ENCODE measurements at places on chromosomes 13 and 19.

- DNase-seq = no peak
Measured at GRCh38 chr13:66837246-66837645, 392.9 kb downstream of the PCDH9 start.

- DNase-seq = no peak
Measured at GRCh38 chr13:25847635-25848626, 203.9 kb downstream of the SHISA2 start.

GRCh38 chr13:42874221-42874620, 92.8 kb downstream of the FAM216B start:
- no peak for DNase-seq

DNA sequence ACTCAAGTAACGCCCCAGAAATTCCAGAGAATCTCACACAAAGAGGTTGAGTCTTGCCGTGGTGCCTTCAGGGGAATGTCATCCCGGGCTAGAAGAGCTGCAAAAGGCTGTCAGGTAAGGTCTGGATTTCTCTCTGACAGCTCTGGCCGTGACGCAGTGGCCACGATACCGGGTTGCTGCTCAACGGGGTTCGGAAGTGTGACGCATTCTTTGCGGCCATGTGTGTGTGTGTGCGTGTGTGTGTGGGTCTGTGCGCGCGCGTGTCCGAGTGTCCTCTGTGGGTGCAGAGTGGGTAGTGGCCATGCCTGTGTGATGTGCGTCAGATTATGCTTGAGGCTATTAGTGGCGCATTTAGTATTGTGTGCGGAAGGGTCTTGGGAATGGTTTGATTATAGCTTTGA, 306 bp downstream of the ZNF540 start:
- DNase-seq = peak; percentile 69

DNA sequence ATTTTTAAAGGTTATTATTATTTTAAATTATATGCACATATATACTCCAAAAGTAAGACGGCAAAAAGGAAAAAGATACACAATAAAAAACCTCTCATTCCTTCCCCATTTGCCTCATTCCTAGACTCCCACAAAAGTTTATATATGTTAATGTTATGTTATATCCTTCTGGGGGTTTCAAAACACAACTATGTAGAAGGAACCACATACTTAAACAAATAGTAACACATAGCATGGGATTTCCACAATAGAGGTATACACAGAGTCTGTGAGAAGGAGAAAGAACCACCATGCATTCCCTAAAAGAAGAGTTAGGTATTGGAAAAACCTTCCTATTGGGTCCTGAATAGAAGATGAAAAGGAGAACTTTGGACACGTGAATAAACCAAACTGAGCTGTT, 9.1 kb downstream of the PDS5B start:
- no peak for DNase-seq

GRCh38 chr13:97339019-97339987, 94.7 kb upstream of the RAP2A start:
- no peak for DNase-seq

DNA sequence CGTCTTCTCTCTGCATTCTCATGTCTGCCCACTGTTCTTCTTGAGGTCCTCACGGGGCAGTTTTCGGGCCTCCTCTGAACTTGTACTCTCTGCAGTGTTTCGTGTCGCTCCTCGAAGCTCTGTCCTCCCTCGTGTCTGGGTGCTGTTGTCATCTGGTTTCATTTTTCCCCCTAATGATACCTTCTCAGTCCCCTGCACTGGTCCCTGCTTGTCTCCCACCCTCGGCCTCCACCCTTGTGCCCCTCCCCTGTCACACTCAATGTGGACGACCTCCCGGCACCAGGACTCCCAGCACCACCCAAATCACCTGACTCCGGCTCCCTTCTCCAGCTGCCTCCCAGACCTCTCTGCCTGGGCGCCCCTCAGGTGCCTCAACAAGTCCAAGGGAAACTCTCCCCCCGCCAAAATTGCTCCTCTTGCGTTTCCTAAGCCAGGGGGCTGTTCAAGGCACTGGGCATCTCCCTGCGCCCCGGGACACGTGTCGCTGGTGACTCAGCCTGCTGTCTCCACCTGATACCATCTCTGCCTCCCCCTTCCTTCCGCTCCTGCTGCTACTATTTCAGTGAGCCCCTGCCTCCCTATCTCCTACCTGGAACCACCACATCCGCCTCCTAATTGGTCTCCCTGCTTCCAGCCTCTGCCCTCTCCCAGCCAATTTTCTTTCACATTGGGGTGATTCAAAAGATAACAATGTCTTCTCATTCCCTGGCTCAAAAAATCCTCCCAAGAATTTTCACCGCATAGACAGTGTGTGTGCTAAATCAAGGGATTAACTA, 49.5 kb downstream of the RFX2 start:
- no peak for DNase-seq

DNA sequence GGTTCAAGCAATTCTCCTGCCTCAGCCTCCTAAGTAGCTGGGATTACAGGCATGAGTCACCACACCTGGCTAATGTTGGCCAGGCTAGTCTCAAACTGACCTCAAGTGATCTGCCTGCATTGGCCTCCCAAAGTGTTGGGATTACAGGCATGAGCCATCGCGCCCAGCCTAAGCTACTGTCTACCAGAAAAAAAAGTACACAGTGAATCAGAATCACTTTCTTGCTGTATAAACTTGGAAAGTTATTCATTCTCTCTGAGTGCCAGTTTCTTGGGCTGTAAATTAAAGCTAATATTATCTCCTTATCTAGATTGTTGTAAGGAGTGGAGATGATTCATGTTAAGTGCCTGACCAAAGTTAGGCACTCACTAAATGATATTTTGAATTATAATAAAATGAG, 242.8 kb downstream of the ENOX1 start:
- DNase-seq = no peak

GRCh38 chr19:50007947-50008346, 17.2 kb downstream of the VRK3 start:
- DNase-seq = no peak

DNA sequence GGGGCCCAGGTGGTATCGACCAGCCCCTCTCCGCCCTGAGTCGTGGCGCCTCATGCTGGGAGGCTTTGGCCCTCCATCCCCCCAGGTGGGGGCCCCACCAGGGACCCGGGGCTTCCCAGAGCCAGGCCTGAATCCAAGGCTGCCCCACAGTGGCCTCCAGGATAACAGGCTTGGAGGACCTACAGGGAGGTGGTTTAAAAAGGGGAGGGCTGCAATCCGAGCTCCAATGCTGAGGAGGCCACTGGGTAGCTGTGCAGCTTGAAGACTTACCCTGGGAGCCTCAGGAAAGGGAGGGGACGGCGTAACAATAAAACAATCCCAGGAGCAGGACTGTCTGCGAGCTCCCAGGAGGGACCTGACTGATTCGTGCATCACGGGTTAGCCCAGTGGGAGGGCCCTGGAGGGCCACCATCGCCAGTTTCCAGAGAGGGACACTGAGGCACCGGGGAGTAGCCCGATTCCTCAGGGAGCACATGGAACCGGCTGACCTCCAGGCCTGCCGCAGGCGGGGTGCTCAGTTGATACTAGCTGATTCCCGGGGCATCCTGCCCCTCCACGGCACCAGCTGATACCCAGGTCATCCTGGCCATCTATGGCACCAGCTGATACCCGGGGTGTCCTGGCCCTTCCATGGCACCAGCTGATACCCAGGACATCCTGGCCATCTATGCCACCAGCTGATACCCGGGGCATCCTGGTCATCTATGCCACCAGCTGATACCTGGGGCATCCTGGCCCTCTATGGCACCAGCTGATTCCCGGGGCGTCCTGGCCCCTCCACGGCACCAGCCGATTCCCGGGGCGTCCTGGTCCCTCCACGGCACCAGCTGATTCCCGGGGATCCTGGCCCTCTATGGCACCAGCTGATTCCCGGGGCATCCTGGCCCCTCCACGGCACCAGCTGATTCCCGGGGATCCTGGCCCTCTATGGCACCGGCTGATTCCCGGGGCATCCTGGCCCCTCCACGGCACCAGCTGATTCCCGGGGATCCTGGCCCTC, 3.7 kb upstream of the C2CD4C start:
- no peak for DNase-seq

GRCh38 chr13:113971471-113972231, 2.2 kb downstream of the C13orf46 start:
- DNase-seq = no peak

- no peak for DNase-seq
Measured at GRCh38 chr13:26469602-26470001, 87.9 kb upstream of the WASF3 start.

DNA sequence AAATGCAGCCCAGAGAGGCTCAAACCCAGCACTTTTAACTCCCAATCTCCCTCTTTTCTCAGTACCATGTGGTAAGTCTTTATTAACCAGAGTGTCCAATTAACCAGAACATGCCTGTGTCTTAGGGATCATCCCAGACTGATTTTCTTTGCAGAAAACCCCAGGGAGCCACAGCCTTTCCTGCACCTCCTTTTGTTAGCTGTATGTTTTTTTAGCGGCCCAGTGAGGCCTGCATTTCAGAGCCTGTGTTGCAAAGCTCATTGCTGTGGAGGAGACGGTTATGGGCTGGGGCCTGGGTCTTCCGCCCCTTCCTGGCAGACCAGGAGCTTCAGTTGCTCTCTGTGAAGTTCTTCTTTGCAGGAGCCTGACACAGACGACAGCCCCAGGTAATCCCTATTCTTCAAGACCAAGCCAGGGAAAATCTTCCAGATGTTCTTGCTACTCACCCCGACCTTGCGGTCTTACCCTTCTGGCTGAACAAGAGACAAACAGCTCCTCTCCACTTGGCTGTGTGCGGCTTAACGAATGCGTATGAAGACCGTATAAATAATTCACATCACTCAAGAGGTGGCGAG, 70.7 kb upstream of the TSHZ3 start:
- no peak for DNase-seq

DNA sequence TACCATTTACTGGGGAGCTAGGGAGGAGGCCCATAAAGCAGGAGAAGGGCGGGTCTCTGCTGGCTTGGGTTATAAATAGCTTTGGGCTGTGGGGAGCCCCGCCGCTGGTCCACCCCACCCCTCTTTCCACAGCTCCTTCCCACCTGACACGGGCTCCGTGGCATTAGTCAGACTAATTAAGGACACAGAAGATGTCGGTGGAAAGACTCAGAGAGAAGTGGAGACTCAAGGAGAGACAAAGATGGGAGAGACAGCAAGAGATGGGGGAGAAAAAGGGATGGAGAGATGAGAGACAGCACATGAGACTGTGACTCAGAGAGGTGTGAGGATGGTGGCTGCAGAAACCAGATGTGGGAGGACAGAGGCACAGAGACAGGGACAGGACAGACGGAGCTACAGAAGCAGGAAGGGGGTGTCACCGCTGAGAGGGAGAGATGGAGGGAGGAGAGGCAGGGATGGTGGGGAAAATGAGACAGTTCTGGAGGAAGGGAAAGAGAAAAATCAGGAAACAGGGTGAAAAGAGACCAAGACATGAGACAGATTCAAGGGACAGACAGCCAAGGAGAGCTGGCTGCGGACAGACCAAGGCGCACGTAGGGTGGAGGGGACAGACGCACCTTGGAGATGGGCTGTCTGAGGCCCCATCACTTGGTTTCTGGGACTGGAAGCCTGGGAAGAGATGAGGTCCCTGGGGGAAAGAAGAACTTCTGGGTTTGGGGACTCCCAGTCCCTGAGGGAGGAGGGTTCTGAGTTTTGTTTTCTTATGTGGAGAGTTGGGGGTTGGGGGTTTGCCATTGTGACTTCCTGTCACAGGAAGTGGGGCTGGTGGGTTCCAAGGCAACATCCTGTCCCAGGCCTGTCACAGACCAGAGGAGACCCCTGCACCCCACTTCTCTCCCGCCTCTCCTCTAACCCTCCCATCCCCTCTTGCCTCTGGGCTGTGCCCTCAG, 4.1 kb downstream of the ARHGEF1 start:
- peak; percentile 95 for DNase-seq

GRCh38 chr13:66864627-66865026, 365.5 kb downstream of the PCDH9 start:
- DNase-seq = no peak

DNA sequence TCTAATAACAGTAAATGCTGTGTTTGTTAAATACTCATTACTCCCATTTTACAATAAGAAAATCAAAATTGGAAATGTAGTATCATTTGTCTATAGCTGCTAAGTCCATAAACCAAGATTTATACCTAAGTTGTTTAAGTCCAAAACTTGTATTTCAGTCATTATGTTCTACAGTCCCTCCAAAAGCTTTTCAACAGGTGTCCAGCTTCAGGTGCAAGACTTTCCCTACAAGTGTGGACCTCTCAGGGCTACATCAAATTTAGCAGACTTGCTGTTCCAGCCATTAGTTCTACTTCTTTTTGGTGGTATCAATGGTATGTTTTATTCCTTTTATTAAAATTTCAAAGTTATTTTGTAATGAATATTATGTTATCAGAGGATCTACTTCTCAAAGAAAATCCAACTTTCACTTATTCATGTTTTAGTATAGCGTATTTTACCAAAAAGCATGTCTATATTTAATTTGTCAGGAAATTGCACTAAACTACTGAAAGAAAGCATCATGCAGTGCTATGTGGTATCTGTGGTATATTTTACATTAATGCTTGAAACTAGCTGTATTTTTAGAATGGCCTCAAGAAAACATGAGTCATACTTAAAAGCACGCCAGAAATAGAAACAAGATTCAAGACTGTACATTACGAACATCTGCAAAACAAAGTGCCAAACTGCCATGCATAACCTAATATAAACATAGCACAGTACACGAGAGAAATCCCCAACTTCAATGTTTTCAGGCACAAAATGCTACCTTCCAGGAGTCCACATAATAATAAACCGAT, 44.5 kb downstream of the VWA8 start:
- no peak for DNase-seq

GRCh38 chr13:85693889-85694511, 105.2 kb downstream of the SLITRK6 start:
- DNase-seq = no peak

GRCh38 chr19:45344621-45345505, 4.3 kb downstream of the KLC3 start:
- DNase-seq = no peak

GRCh38 chr19:17402982-17403855, 2.2 kb downstream of the BST2 start:
- peak; percentile 35 for DNase-seq

DNA sequence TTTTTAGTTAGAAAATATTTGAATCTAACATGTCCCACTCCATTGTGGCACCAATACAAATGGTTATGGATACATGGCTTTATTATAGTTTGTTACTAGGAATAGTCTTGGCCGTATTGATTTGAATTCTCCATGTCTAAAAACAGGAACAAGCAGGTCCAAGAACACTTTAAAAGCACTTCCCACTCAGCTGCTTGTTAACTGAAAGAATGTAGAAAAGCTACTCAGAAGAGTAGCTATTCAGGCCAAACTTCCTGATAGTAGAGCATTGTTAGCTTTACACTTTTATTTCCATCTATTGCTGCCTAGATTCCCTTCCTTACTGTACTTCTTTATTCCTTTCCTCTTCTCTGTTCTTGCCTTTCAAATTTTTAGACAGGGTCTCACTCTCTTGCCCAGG, 6.9 kb downstream of the PIBF1 start:
- no peak for DNase-seq

DNA sequence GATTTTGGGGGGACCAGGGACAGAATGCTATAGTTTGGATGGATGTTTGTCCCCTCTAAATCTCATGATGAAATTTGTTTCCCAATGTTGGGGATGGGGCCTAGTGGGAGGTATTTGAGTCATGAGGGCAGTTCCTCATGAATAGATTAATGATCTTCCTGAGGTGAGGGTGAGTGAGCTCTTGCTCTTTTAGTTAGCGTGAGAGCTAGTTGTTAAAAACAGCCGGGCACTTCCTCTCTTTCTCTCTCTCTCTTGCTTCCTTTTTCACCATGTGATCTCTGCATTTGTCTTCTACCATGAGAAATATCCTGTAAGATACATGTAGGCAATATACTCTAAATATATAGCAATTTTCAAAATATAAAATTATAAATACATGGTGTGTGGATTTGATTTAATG, 290.8 kb upstream of the PCDH9 start:
- DNase-seq = no peak

Data from T-helper 2 cell (primary cell).